ENCODE measurements at places on chromosomes 12 and 14. TPM values are rescaled to one million over a fixed set of nuclear protein-coding genes. Genes with fewer than 3 reads are reported as not detected.

- no peak for DNase-seq
Observed at GRCh38 chr14:77265561-77266335, 5.3 kb downstream of the NGB start.

DNA sequence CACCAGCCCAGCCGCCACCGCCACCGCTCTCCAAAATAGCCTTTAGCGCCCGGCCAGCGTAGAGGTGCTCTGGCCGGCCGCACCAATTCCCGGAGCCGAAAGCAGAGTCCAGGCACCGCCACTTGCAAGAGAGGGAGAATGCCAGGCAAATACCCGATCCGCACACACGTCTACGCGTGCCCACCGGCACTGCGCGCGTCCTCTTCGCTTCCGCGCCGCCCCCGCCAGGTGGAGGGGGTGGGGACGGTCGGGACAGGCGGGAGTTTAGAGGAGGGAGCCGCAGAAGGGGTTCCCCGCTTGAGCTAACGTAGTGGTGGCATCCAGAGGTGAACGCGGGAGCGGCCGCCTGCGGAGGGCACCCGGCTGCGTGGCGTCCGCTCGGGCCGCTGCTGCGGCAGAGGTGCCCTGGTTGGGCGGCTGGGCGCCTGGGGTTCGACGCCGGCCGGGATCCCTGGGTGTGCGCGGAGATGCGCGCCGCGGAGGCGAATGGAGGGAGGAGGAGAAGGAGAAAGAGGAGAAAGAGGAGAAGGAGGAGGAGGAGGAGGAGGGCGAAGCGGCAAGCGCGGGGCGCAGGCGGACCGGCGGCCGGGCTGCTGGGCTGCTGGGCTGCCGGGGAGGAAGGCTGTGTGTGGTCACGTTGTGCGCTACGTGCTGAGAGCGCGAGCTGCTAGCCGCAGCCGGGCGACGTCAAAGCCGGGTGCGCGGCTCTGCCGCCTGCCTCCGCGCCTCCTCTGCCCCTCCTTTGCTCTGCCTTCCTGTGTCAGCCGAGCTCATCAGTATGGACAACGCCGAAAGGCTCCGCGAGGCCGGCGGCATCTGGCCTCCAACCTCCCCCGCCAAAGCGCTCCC lies at the start of gene MDGA2:
TSS of gene MDGA2 (minus strand) at position 140 of the 849 bp plus-strand sequence.
- no peak for DNase-seq

DNA sequence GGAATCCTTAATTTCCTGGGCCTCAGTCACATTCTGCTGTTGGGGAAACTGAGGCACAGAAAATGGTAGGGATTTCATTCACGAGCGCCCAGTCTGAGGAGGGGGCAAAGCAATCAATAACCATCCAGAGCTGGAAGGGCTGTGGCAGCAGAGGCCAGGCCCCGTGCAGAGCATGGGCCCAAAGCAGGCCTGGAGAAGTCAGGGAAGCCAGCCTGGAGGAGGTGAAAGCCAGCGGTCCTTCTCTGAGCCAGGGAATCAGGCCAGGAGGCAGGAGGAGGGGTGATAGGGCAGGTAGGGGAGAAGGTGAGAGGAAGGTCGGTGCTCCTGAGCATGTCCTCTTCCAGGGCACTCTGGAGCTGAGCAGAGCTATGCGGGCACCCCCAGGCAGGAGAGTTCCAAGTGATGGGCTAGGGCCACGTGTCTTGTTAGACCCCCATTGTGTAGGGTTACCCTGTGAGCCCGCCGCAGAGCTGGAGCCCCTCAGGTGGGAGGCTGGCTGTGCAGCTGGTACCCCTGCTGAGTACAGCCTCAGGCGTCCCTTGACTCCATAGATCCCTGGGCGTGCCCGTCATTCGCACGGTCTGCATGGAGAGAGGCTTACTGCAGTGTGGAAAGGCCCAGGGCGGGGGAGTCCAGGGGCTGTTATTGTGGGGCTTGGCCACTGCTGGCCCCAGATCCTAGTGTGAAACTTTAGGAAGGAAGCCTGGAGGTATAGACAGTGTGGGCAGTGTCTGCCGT lies 4.8 kb downstream of the TNFAIP2 start:
- DNase-seq: peak; percentile 44

The SLCO1A2 gene
- total RNA-seq: 3.7 TPM

DNA sequence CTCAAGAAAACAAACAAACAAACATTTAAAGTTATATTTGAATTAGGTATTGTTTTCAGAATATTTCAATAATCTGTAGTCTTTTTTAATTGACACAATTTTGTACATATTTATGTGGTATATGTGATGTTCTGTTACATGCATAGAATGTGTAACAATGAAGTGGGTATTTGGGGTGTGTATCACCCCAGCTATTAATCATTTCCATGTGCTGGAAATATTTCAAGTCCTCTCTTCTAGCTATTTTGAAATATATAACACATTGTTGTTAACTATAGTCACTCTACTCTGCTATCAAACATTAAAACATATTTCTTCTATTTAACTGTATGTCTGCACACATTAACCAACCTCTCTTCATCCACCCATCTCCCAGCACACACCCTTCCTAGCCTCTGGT lies 32.0 kb upstream of the SIX1 start:
- no peak for DNase-seq

The PLXNC1 gene
- 1.1 TPM for total RNA-seq

DNA sequence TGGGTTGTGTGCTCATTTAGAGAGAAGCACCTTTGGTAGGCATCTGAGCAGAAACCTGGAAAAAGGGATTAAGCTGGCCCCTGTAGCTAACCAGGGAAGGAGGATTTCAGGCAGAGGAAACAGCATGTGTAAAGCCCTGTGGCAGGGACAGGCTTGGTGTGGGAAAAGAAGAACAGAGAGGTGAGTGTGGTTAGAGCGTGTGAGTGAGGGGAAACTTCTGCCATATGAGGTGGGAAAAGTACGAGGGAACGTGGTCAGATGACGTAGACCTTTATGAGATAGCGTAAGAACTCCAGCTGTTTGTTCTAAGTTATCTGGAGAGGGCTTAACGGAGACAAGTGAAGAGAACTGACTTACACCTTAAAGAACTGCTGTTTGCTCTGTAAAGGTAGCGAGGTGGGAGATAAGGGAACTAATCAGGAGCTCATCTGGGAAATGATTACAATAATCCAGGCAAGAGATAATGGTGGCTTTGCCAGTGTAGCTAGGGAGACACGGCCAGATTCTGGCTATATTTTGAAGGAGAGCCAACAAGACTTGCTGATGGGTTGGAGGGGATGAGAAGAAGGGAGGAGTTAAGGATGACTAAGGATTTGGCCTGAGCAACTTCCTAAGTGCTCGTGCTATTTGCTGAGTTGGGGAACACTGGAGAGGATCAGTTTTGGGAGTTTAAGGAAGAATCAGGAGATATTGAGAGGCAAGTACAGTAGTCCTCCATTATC lies 234.0 kb downstream of the ETNK1 start:
- DNase-seq: no peak

The KCNC2 gene
- total RNA-seq: 0.08 TPM

DNA sequence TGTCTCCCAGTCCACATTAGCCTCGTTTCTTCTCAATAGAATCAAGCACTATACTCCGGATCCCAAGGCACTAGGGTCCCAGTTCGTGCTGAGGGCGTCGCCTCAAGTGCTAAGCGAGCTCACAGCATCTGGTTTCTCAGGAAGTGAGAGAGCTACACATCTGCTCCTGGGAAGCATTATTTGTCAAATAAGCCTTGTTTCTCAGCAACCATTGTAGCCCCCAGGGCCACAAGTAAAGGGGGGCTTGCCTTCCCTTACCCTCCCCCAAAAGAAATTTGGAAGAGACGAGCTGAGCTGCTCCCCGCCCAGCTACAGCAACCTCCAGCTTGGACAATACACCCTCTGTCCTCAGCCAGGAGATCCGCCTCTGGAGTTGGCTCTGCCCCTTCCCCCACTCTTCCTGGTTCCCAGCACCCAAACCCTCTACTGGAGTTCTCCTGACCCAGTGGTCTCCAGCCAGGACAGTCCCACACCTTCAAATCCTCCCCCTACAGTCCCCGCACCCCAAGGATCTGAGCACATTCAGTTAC lies 5.7 kb upstream of the TNS2 start:
- no peak for DNase-seq

DNA sequence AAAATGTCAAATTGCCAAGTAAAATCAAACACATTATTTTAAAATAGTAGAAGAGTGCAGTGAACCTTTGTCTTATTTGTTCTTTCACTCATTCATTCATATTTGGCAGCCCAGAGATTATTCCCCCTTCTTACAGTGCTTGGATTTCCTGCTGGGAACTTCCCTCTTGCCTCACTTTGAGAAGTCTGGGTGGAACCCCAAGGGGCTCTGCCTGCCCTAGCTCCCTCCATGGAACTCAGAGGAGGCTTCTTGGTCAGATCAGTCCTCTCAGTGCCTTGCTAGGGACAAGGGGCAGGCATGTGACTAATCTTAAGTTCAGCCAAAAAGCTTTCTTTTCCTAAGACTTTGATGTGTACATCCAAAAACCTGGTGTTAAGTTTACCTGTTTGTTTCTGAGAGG lies 84.7 kb upstream of the OVCH1 start:
- DNase-seq: no peak

DNA sequence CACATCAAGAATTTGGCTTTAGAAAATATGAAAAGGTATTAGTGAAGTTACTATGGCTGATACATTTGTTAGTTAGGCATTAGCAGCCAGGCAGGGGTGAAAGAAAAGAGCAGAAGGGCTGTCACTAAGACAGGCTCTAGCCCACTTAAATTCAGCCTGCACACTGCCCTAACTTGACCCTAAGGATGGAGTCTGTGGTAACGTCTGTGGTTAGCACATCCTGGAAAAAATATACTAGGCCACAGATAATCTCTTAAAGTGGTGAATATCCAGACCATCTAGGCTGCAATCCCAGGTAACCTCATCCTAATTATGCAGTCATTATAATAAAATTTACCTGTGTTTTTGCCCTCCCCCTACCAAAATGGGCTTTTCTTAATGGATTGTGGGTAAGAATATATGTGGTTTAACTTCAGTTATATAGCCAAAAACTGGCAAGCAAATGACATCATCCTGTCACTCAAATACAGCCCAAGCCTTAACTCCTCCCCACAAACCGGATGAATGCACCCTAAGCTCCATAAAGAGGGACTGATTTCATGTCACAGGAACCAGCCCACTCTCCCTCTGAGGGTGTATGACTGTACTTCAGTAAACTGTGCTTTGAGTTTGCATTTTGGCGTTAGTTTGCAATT lies 440.9 kb downstream of the LRFN5 start:
- DNase-seq: no peak

Measured in left lobe of liver (tissue), 2 donors.